SJSA1 (cell line): ENCODE measurements at places on chromosomes 2 and 18. TPM values are rescaled to one million over a fixed set of nuclear protein-coding genes. Genes with fewer than 3 reads are reported as not detected.

STAT1 gene
- 89.5 and 108 TPM in 2 replicates for total RNA-seq

RNU2-63P gene
- total RNA-seq, result 34.9 TPM in 1 of 2 replicates, not detected in the other

NBAS gene
- total RNA-seq, result 19.1 and 33.4 TPM in 2 replicates

WDR35 gene
- 7.9 and 9.4 TPM in 2 replicates for total RNA-seq

CPS1 gene
- total RNA-seq, result 16.0 and 24.7 TPM in 2 replicates

UCN gene
- 0.21 and 6.8 TPM in 2 replicates for total RNA-seq

GPR39 gene
- 2.1 and 2.6 TPM in 2 replicates for total RNA-seq

TUBB8B gene
- total RNA-seq, result 1.1 and 3.9 TPM in 2 replicates

SMCHD1 gene
- total RNA-seq, result 60.2 and 84.4 TPM in 2 replicates

GORASP2 gene
- total RNA-seq, result 18.8 and 45.2 TPM in 2 replicates

BARD1 gene
- total RNA-seq, result 47.0 and 48.6 TPM in 2 replicates

PLGLB2 gene
- 2.1 TPM in 1 of 2 replicates, not detected in the other for total RNA-seq

SERPINB4 gene
- 0.26 TPM in 1 of 2 replicates, not detected in the other for total RNA-seq

KLF7 gene
- total RNA-seq, result 6.8 and 13.1 TPM in 2 replicates

FOXD4L1 gene
- total RNA-seq, result not detected in 2 replicates

DIS3L2 gene
- 20.6 and 29.8 TPM in 2 replicates for total RNA-seq

EGR4 gene
- not detected in 2 replicates for total RNA-seq

OSGEPL1 gene
- 10.5 and 15.9 TPM in 2 replicates for total RNA-seq

CCDC85A gene
- total RNA-seq, result 0.06 and 0.37 TPM in 2 replicates

ALPP gene
- 0.45 TPM in 1 of 2 replicates, not detected in the other for total RNA-seq

REG1B gene
- not detected in 2 replicates for total RNA-seq

MPPE1 gene
- 30.5 and 36.4 TPM in 2 replicates for total RNA-seq

CNDP1 gene
- not detected in 2 replicates for total RNA-seq

CRYBA2 gene
- total RNA-seq, result not detected in 2 replicates

COPS9 gene
- 176 and 408 TPM in 2 replicates for total RNA-seq

TACR1 gene
- total RNA-seq, result 0.13 TPM in 1 of 2 replicates, not detected in the other

CNTNAP5 gene
- total RNA-seq, result not detected in 2 replicates

ASB3 gene
- 15.7 and 32.3 TPM in 2 replicates for total RNA-seq

GAL3ST2 gene
- total RNA-seq, result not detected in 2 replicates

IL36B gene
- total RNA-seq, result not detected in 2 replicates

SCN7A gene
- 0.05 TPM in 1 of 2 replicates, not detected in the other for total RNA-seq

SERPINB3 gene
- total RNA-seq, result not detected in 2 replicates

CPO gene
- total RNA-seq, result not detected in 2 replicates

CREG2 gene
- not detected in 2 replicates for total RNA-seq

SLC5A7 gene
- not detected in 2 replicates for total RNA-seq

DQX1 gene
- total RNA-seq, result not detected in 2 replicates

DNAJC5G gene
- not detected in 2 replicates for total RNA-seq

KIDINS220 gene
- total RNA-seq, result 50.8 and 76.7 TPM in 2 replicates
